Psoas muscle (tissue), 8 donors: ENCODE measurements at places on chromosomes 2 and 18. TPM values are rescaled to one million over a fixed set of nuclear protein-coding genes. Genes with fewer than 3 reads are reported as not detected.

The IL36A gene
- not detected for total RNA-seq

The LHCGR gene
- not detected for total RNA-seq

The FRZB gene
- total RNA-seq = 1.3 TPM

The SAG gene
- not detected for total RNA-seq

The GCKR gene
- total RNA-seq = not detected

The TANC1 gene
- total RNA-seq = 3.9 TPM

The CAPN13 gene
- not detected for total RNA-seq

The MYOM1 gene
- 388 TPM for total RNA-seq

The DPY30 gene
- total RNA-seq = 28.6 TPM

DNA sequence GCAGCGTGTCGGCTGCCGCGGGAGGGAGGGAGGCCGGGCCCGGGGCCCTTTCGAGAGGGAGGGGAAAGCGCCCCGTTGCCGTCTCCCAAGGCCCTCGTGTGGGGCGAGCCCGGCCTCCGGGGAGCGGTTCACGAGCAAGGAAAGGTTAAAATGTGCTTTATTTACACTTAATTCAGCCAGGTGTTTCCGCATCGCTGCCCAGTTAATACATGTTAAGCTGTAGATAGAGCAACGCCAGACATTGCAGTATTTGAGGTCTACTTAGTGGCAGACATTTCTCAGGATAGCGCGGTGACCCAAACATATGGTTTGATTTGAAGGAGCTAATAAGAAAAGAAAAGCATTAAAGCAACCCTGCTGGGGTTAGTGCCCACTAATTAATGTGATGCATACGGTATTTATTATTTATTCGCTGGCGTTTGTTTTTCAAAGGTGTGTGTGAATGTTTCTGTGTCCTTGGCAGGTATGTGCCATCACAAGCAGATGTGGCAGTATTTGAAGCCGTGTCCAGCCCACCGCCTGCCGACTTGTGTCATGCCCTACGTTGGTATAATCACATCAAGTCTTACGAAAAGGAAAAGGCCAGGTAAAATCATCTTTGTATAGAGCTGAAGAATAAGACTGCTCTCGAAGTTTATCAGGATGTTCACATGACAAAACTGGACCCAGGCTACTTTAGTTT, 571 bp downstream of the EEF1B2 start:
- peaks cover 28% of the 10 kb centered on the region for H3K4me1 ChIP-seq
- peak overlapping the region; percentile 90 for H3K27ac ChIP-seq
- H3K27me3 ChIP-seq = no peaks in the 10 kb centered on the region
- peaks cover 6% of the 10 kb centered on the region for H3K36me3 ChIP-seq

GRCh38 chr18:45879681-45880655, 54.5 kb downstream of the SIGLEC15 start:
- H3K4me3 ChIP-seq = no peak overlapping the region
- peaks cover 93% of the 10 kb centered on the region for H3K36me3 ChIP-seq
- H3K27ac ChIP-seq = no peak overlapping the region
- H3K27me3 ChIP-seq = no peaks in the 10 kb centered on the region
- peak; percentile 65 for DNase-seq

DNA sequence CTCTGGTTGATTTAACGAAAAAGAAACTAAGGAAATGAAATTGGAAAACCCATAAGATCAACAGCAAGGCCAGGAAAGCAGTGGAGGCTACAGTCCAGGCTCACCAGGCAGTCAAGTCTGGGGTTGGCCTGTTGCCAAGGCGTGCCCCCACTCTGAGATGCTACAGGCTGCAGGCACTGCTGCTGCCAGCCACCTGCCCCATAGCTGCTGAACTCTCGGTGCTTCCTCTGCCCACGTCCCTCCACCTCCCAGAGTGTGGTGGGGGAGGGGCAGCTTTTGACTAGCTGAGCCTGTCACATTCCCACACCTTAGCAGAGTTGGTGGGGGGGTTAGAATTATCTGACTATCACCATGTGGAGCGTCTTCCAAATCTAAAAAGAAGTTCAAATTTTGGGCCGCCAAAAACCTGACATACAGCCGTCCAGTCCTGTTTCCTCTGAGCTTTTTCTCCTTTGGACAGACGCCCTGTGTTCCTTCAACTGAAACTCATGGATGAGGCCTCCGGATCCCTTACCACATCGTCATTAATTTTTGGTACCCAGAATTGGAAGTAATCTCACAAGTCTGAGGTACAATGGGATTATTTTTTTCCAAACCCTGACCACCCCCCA, 3.9 kb upstream of the SH3RF3 start:
- no peaks in the 10 kb centered on the region for H3K36me3 ChIP-seq
- no peak overlapping the region for H3K4me3 ChIP-seq
- peak; percentile 38 for DNase-seq
- no peak overlapping the region for H3K27ac ChIP-seq

GRCh38 chr18:63148449-63149301, 170.9 kb downstream of the BCL2 start:
- no peaks in the 10 kb centered on the region for H3K27me3 ChIP-seq
- DNase-seq = peak; percentile 50
- H3K36me3 ChIP-seq = no peaks in the 10 kb centered on the region
- H3K4me1 ChIP-seq = peaks cover 49% of the 10 kb centered on the region
- peak overlapping the region; percentile 64 for H3K27ac ChIP-seq
- no peak overlapping the region for H3K4me3 ChIP-seq

GRCh38 chr18:79940814-79941472, 10.5 kb downstream of the SLC66A2 start:
- peaks cover 32% of the 10 kb centered on the region for H3K4me1 ChIP-seq
- peaks cover 4% of the 10 kb centered on the region for H3K36me3 ChIP-seq
- H3K27me3 ChIP-seq = no peaks in the 10 kb centered on the region
- no peak overlapping the region for H3K4me3 ChIP-seq

- H3K4me1 ChIP-seq = no peaks in the 10 kb centered on the region
- H3K4me3 ChIP-seq = no peak overlapping the region
- H3K27me3 ChIP-seq = no peaks in the 10 kb centered on the region
- H3K36me3 ChIP-seq = no peaks in the 10 kb centered on the region
- no peak for DNase-seq
- H3K27ac ChIP-seq = no peak overlapping the region
These were observed 141.6 kb upstream of the RIOK3 start for GRCh38 chr18:23311351-23312121.

DNA sequence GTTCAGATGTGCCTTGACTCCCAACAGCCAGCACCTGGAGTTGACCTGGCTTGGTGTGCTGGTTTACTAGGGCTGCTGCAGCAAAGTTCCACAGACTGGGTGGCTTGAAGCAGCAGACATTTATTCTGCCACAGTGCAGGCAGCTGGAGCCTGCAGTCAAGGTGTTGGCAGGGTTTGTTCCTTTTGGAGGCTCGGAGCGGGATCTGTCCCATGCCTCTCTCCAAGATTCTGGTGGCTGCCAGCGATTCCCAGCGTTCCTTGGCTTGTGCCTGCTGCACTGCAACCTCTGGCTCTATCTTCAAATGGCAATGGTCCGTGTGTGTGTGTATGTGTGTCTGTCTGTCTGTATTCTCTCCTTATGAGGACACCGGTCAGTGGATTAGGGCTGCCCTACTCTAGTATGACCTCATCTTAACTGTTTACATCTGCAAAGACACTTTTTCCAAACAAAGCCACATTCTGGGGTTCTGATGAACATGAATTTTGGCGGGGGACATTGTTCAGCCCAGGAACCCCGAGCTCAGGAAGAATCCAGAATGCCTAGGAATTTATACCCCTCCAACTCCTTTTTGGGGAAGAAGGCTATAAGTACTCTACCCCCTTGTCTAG, 44.7 kb upstream of the TMEM131 start:
- H3K27me3 ChIP-seq = no peaks in the 10 kb centered on the region
- no peaks in the 10 kb centered on the region for H3K36me3 ChIP-seq
- H3K4me3 ChIP-seq = no peak overlapping the region
- no peak for DNase-seq

- H3K27ac ChIP-seq = no peak overlapping the region
- H3K36me3 ChIP-seq = no peaks in the 10 kb centered on the region
- no peaks in the 10 kb centered on the region for H3K27me3 ChIP-seq
- no peak overlapping the region for H3K4me3 ChIP-seq
- no peak for DNase-seq
These were observed 83.0 kb upstream of the MBOAT2 start for GRCh38 chr2:9086465-9086864.

DNA sequence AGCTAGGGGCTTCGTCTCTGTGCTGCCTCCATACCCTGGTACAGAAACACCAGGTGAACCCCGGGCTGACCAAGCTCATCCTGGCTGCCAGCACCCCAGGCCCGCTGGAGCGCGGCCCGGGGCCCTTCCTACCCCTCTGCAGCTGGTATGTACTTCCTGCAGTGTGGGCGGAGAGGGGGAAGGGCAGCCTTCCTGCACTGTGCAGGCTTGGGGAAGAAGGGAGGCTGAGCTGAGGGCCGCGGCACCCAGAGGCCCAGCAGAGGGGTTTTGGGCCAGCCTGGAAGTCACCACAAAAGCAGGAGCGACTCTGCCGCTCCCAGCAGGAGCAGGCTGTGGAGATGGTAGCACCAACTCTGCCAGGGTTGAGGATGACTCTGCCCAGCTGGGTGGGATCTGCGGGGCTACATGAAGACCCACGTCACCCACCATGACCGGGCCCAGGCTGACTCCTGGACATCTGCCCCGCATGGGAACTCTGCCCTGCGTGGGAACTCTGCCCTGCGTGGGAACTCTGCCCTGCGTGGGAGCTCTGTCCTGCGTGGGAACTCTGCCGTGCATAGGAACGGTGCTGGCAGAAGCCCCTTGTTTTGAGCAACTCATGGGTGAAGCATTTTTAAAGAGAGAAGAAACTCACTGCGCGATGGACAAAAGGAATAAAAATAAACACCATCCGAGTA, 273.3 kb downstream of the NDUFA10 start:
- H3K4me1 ChIP-seq = no peaks in the 10 kb centered on the region
- peak; percentile 64 for DNase-seq
- H3K27me3 ChIP-seq = no peaks in the 10 kb centered on the region
- H3K27ac ChIP-seq = no peak overlapping the region
- H3K36me3 ChIP-seq = no peaks in the 10 kb centered on the region
